Activated naive CD4-positive, alpha-beta T cell treated with anti-CD3 and anti-CD28 coated beads for 36 hours (primary cell): ENCODE measurements at places on chromosomes 1 and 21.

- no peak for DNase-seq
- H3K4me3 ChIP-seq: peak overlapping the region; percentile 76
- H3K4me1 ChIP-seq: peaks cover 20% of the 10 kb centered on the region
- no peaks in the 10 kb centered on the region for H3K27me3 ChIP-seq
- peak overlapping the region; percentile 84 for H3K27ac ChIP-seq
Observed at GRCh38 chr1:168347630-168348029, 67.0 kb downstream of the TBX19 start.

- H3K36me3 ChIP-seq: peaks cover 16% of the 10 kb centered on the region
- no peak overlapping the region for H3K4me3 ChIP-seq
- DNase-seq: no peak
- H3K4me1 ChIP-seq: no peaks in the 10 kb centered on the region
- no peaks in the 10 kb centered on the region for H3K27me3 ChIP-seq
Observed at GRCh38 chr1:21104683-21105082, 72.0 kb downstream of the EIF4G3 start.

DNA sequence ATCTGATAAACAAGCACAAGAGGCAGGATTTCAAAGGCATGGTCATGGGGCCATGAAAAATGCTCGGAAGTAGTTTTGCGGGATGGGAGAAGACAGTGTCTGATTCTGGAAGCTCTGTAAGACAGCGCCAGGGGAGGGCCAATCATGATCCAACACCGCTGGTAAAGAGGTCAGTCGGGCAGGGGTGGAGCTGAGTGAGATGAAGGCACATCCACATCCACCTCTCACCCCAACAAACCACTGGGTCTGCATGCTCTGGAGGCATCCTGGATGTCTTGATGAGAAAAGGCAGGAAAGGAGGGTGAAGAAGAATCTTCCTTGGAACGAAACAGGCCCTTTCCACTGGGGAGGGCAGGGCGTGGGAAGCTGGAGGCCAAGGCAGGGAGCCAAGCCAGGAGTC lies 288.3 kb downstream of the PCP4 start:
- H3K27me3 ChIP-seq: peaks cover 4% of the 10 kb centered on the region
- H3K4me3 ChIP-seq: no peak overlapping the region
- DNase-seq: no peak
- no peaks in the 10 kb centered on the region for H3K36me3 ChIP-seq
- no peaks in the 10 kb centered on the region for H3K4me1 ChIP-seq

- H3K36me3 ChIP-seq: no peaks in the 10 kb centered on the region
- no peaks in the 10 kb centered on the region for H3K4me1 ChIP-seq
Observed at GRCh38 chr1:87673309-87673708, 344.6 kb downstream of the LMO4 start.

DNA sequence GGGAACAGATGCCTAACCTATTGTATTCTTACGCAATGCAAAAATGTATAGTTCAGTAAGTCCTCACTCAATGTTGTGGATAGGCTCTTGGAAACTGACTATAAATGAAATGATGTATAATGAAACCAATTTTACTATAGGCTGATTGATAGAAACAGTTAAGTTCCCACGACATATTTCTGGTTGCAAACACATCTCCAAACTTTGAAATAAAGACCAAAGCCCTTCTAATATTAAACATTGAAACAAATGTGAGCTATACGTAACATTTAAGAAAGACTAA lies 29.1 kb downstream of the MAP3K21 start:
- no peaks in the 10 kb centered on the region for H3K27me3 ChIP-seq
- H3K36me3 ChIP-seq: no peaks in the 10 kb centered on the region
- H3K27ac ChIP-seq: no peak overlapping the region
- no peak overlapping the region for H3K4me3 ChIP-seq

- H3K36me3 ChIP-seq: no peaks in the 10 kb centered on the region
- no peak for DNase-seq
- no peak overlapping the region for H3K27ac ChIP-seq
- H3K4me1 ChIP-seq: peaks cover 6% of the 10 kb centered on the region
Observed at GRCh38 chr21:31459457-31459856, 115.4 kb upstream of the TIAM1 start.

GRCh38 chr1:151144474-151145303 lies 1.7 kb downstream of the SEMA6C start:
- H3K4me3 ChIP-seq: no peak overlapping the region
- DNase-seq: no peak
- no peaks in the 10 kb centered on the region for H3K36me3 ChIP-seq
- peaks cover 6% of the 10 kb centered on the region for H3K4me1 ChIP-seq
- H3K27ac ChIP-seq: no peak overlapping the region

DNA sequence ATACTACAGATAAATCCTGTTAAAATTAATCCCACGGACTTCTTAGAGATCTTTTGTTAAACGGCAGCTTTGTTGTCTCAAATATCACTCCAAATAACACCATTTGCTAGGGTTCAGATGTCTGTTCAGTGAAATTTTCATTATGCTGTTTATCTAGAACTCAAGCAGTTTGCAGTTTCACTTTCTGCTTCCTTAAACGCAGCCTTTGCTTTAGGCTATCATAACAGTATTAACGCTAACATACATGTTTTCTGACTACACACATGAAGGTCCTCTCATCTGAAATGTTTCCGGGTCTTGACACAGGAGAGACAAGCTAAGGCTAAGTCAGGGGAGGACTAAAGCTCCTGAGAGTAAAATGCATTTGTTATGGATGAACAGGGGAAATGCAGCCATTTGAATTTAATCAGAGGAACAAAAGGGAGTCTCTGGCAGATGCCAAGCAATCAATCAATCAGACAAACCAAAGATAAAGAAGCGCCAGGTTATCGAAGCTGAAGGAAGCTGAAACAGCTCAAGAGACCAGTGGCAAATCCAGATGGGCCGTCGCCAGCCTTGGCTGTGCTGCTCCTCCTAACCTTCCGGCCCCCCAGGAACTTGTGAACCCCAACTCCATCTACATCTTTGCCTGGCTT lies 16.9 kb downstream of the CCSAP start:
- peaks cover 21% of the 10 kb centered on the region for H3K4me1 ChIP-seq
- H3K36me3 ChIP-seq: peaks cover 12% of the 10 kb centered on the region
- peak overlapping the region; percentile 71 for H3K27ac ChIP-seq

- no peak overlapping the region for H3K27ac ChIP-seq
- no peak for DNase-seq
- no peaks in the 10 kb centered on the region for H3K27me3 ChIP-seq
- H3K4me1 ChIP-seq: peaks cover 24% of the 10 kb centered on the region
- H3K36me3 ChIP-seq: no peaks in the 10 kb centered on the region
- H3K4me3 ChIP-seq: no peak overlapping the region
Observed at GRCh38 chr1:234908571-234908970, 220.1 kb downstream of the TOMM20 start.

- no peak overlapping the region for H3K27ac ChIP-seq
- no peak overlapping the region for H3K4me3 ChIP-seq
Observed at GRCh38 chr1:193083365-193084088, 21.7 kb downstream of the GLRX2 start.

- no peaks in the 10 kb centered on the region for H3K27me3 ChIP-seq
- peak overlapping the region; percentile 3 for H3K27ac ChIP-seq
- peak; percentile 10 for DNase-seq
- H3K4me1 ChIP-seq: peaks cover 33% of the 10 kb centered on the region
- peak overlapping the region; percentile 58 for H3K4me3 ChIP-seq
Observed at GRCh38 chr1:84090447-84091245, 53.4 kb upstream of the PRKACB start.

DNA sequence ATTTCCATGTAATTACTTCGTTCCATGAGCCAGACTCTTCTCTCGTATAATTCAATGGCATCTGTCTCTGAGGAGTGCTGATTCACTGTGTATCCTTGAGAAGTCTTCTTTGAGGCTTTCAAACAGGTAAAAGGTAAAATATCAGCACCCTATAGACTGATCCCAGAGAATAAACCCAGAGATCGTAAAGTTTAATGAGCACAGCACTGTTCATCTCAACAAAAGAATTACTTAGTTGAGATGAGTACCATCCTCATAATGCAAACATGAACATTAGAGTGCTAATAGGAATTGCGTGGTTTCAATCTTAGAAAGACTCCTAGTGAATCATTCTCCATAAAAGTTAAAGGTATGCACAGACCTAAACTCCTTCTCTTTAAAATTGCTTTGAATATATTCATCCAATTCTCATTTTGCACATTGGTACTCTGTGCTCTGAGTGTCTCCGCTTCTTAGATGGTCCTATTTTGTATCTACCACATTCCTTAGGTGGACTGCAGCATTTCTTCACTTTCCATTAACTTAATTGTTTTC lies 97.2 kb downstream of the TBX15 start:
- no peak overlapping the region for H3K27ac ChIP-seq
- H3K27me3 ChIP-seq: no peaks in the 10 kb centered on the region
- no peaks in the 10 kb centered on the region for H3K4me1 ChIP-seq
- no peaks in the 10 kb centered on the region for H3K36me3 ChIP-seq
- DNase-seq: no peak

GRCh38 chr1:214718724-214719123 lies 115.7 kb downstream of the CENPF start:
- H3K36me3 ChIP-seq: no peaks in the 10 kb centered on the region
- DNase-seq: no peak
- H3K4me1 ChIP-seq: peaks cover 2% of the 10 kb centered on the region

DNA sequence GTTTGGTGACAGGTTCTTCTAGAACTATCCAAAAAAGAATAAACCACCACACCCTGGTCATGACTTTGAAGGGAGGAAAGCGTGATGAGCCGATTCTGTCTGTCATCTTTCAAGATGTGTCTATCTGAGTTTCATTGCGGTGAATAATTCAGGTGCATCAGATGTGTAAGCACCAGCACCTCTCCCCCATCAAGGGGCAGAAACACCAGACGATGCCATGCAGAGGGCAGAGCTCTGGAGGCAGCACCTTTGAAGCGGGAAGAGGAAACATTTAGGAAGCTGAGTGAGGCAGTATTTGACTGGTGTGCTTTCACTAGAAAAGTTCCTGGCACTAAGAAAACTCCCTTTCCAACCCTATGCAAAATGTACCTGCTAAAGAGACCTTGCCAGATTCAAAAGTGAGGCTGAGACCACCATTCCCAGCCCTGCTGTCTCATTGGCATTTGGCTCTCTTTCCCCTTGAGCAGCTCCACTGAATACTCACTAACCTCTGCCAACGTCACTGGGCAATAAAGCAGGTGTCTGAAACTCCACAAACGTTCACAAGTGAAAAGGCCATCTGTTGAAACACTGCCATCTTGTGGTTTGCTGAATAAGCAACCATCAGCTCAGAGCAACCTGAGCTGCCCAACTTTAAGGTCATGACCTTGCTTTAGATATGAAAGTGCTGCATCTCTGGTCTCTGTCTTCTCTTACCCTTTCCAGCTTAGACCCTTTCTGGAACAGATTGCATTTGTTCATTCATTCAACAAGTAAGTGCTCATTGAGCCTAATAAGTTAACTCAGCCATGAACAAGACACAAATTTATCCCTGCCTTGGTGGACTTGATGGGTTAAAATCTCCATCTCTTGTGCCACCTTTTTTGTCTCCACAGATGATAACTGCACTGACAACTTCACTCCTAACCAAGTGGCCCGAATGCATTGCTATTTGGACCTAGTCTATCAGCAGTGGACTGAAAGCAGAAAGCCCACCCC lies 228.6 kb downstream of the PAPPA2 start:
- H3K4me3 ChIP-seq: no peak overlapping the region
- H3K36me3 ChIP-seq: no peaks in the 10 kb centered on the region
- peak; percentile 21 for DNase-seq
- no peaks in the 10 kb centered on the region for H3K4me1 ChIP-seq
- H3K27ac ChIP-seq: no peak overlapping the region
- no peaks in the 10 kb centered on the region for H3K27me3 ChIP-seq

DNA sequence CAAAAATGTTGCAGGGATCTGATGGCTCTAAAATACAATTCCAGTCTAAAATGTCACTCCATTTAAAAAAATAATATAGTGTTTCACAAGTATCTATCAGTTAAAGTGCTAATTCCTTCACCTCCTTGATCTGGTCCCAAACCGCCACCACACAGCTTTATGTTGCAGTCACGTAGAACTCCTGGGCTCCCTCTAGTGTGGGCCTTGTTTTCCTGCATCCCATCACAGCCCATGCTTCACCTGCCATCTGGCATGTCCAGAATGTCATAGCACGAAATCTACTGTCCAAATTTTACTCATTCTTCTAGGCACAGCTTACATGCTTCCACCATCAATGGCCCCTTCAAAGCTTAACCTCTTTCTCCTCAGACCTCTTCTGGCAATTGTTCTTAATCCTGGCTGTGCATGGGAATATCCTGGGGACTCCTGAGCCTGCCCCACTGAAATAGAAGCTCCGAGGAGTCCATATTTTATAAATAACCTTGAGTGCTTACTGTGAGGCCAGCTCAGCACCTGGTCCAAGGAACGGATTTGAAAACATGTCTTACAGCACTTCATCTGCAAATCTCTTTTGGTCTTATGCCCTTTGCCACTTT lies 15.5 kb downstream of the FYB2 start:
- peak; percentile 17 for DNase-seq
- H3K36me3 ChIP-seq: peaks cover 2% of the 10 kb centered on the region
- H3K4me1 ChIP-seq: no peaks in the 10 kb centered on the region

DNA sequence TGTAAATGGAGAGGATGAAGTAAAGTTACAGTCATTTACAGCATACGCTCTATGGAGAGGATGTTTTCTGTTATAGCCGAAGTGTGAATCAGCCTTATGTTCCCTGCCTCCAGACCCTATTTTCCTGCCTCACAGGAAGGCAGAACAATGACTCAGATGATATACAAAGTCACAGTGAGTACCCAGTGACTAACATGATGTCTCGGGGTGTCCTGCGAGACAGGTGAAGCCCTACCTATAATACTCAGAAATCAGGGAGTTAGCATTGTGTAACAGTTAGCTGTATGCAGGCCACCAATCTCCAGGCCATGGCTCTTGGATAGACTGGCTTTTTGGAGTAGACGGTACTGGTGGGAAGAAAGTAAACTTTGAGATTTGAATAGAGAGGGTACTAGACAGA lies 55.6 kb upstream of the FBXO28 start:
- no peak overlapping the region for H3K4me3 ChIP-seq
- H3K27me3 ChIP-seq: no peaks in the 10 kb centered on the region
- peaks cover 4% of the 10 kb centered on the region for H3K4me1 ChIP-seq
- H3K27ac ChIP-seq: no peak overlapping the region
- DNase-seq: no peak
- no peaks in the 10 kb centered on the region for H3K36me3 ChIP-seq

DNA sequence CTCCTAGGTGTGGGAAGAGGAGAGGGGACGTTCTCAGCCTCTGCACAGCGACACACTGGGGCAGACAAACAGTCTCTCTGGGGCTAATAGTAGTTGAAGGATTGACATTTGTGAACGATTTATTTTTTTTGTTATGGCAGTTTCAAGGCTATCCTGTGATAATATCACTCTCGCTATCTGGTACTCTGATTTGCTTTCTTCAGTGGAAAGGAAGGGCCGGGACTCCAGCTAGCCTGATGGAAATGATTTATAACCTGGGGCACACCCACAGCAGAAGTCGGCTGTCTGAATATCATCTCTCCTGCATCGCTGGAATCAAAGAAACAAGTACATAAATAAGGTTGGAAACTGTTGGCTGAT lies 122.7 kb downstream of the KCNN3 start:
- peak overlapping the region; percentile 80 for H3K4me3 ChIP-seq
- H3K27me3 ChIP-seq: no peaks in the 10 kb centered on the region
- peak overlapping the region; percentile 96 for H3K27ac ChIP-seq
- DNase-seq: no peak
- H3K4me1 ChIP-seq: peaks cover 77% of the 10 kb centered on the region

GRCh38 chr1:152745765-152746444 lies 11.9 kb upstream of the KPRP start:
- H3K27ac ChIP-seq: no peak overlapping the region
- peaks cover 25% of the 10 kb centered on the region for H3K27me3 ChIP-seq
- no peak for DNase-seq
- H3K4me3 ChIP-seq: no peak overlapping the region
- no peaks in the 10 kb centered on the region for H3K36me3 ChIP-seq
